ENCODE measurements at places on chromosomes 1 and 21. TPM values are rescaled to one million over a fixed set of nuclear protein-coding genes. Genes with fewer than 3 reads are reported as not detected.

GRCh38 chr1:156100205-156100995, 14.1 kb upstream of the LMNA start:
- no peak for DNase-seq

DNA sequence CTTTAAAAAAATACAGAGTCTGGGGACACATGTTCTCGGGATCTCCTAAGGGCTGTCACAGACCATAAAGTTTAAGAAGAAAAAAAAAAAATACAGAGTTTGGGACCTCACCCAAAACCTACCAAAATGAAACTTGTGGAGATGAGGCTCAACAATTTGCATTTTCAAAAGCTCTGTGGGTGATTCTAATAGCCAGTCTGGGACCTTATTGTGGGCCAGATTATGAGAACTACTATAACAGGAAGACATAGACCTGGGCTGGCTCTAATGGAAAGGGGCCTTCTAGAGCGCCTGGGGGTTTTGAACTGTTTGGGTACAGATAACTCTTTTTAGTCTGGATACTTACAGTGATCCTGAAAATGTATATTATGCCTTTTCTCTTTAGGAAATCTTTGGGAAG, 69.1 kb downstream of the LAMC1 start:
- no peak for DNase-seq

DNA sequence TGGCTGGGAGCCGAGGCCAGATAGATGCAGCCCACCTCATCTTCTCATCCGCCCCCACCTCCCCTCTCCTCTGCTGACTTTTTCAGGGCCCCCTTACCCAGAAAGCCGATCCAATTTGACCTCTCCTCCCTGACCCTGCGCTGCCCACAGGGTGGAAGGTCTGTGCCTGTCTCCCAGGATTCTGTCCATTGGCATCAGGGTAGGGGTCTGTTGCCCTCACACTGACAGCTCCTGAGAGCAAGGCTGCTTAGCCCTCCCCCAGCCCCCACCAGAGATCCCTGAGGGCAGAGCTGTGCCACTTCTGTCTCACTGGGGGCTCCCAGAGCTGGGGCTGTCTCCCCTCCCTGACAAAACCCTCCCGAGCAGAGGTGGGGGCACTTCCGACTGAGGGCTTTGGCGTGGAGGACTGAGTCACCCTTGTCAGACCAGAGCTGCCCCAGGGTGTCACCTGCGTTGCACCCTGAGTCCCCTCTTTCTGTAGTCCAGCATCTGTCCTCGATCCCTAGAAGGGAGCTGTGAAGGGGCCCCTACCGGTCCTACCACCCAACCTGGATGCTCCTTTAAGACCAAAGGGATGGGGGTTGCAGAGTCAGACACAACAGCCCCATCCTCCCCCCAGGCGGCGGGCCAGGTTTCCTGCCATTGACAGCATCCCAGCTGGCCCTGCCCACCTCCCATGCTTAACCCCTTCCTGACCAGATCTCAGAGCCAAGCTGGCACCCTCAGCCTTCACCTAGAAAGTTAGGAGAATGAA, 2.4 kb upstream of the FAM110D start:
- no peak for DNase-seq

DNA sequence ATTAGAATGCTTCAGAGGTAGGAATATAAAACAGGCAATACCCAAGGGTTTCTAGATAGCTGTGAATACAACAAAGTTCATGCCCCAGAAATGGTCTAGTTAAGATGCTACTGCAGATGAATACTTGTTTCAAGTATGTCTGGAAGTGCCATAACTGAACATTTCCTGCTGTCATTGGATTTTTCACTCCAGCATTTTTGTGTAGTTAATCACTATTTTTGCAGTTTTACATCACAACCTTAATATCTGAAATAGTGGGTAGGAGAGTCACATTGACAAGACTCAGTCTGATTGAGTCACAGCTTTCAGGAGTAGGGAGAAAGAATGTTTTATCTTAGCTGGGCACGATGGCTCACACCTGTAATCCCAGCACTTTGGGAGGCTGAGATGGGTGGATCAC, 126.4 kb upstream of the C1orf21 start:
- no peak for DNase-seq

ZNF683 gene
- total RNA-seq, result 63.9 TPM

GRCh38 chr1:112465122-112465521, 43.6 kb upstream of the WNT2B start:
- no peak for DNase-seq

LRRC38 gene
- 1.6 TPM for total RNA-seq

Measured in testis (tissue), 5 donors.